H1 (cell line): ENCODE measurements at places on chromosomes 7 and 10.

GRCh38 chr7:29113384-29114102 lies 32.8 kb downstream of the CPVL start:
- DNase-seq = no peak

DNA sequence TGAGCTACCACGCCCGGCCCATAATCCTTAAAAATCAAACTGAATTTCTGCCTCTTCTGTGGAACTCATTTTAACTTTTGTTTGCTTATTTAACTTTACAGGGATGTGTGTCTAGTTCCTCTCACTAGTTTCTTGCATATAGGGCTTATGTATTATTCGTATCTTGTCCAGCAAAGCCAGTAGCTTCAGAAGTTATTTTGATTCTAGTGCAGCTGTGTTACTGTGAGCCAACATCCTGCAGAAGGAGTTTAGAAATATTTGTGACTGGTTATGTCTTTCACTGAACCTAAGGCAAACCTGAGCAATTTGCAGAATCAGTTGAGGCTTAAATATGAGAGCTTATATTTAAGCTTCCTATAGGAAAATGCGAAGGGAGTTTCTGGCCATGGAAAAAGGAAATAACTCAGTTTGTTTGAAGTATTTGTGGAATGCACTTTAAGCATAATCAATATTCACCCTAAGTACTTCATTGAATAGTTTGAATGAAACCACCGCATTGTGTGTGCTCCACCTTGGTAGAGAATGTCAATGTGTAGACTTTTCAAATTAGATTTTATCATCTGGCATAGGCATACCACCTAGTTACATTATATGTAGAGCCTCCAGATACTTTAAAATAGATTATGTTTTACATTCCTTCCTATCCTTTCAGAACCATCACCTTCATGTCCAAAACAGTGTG lies 90.8 kb downstream of the MCU start:
- DNase-seq = no peak

GRCh38 chr10:17655567-17656146 lies 11.7 kb downstream of the STAM start:
- DNase-seq = no peak

DNA sequence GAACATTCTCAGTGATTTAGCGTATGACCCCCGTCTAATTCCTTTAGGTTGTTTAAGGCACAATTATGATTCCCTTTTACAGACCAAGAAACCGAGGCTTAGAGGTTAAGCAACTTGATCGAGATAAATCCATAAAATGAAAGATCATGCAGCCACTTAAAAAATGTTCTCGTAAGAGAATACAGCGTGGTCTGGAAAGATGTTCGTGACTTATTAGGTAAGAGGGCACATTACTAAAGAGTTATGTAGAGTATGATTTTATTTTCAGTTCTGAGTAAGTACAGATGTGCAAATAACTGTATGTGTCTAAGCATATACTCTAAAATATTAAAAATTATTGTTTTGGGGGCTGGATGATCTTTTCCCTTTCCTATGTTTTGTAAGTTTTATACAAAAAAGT lies 575.1 kb downstream of the PARD3 start:
- no peak for DNase-seq

- no peak for DNase-seq
Observed at GRCh38 chr10:86357041-86357440, 9.6 kb downstream of the GRID1 start.

DNA sequence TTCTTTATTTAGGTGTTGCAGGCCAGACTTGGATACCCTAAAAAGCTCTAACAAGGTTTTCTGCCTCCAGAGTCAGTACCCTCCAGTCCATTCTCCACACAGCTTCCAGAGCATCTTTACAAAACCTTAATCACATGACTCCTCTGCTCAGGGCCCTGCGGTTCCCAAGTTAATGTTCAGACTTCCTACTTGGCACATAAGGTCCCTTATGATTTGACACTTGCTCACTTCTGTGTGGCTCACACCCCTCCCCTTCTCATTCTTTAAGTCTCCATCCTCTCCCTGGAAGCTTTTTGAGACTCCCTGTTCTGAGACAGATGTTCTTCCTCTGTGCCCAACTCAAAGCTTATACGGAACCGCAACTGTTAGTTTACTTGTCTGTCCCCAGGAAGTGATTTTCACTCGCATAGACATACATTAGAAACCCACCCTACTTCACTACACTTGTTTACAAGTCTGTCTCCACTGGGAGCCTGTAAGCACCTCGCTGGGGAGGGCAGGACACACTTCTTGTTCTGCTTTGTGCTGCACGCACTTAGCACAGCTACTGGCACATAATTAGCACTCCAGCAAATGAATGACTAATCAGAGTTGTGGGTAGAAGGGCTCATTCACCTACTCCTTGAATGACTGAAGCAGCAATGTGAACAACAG lies 154.3 kb upstream of the LAMB4 start:
- no peak for DNase-seq

GRCh38 chr7:32616625-32617024 lies 121.3 kb downstream of the AVL9 start:
- DNase-seq = no peak

- no peak for DNase-seq
Observed at GRCh38 chr7:66363635-66364034, 158.5 kb downstream of the TPST1 start.

DNA sequence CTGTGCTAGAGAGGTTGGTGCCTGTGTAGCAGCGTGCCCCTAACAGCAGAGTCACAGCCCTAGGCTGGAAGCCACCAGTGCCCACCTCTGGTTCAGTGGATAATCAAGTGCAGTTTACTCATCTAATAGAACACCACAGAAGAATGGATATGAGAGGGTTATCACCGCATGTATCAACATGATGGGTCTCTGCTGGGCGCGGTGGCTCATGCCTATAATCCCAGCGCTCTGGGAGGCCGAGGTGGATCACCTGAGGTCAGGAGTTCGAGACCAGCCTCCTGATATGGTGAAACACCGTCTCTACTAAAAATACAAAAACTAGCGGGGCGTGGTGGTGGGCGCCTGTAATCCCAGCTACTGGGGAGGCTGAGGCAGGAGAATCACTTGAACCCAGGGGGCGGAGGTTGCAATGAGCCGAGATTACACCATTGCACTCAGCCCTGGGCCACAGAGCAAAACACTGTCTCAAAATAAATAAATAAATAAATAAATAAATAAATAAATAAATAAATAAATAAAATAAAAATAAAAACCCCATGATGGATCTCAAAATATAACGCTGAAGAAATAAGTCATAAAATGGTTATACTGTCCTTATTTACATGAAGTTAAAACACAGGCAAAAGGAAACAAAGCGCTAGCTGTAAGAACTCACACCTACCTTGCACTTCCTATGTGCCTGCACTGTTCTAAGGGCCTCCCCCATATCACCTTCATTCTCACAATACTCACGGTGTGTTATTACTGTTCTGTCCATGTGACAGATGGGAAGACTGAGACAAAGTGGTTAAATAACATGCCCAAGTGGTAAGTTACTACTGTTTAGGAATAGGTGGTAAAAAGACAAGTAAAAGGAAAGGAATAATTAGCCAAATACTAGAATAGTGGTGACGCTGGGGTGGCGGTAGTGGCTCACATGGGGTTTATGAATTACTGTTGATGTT lies 70.9 kb downstream of the AMZ1 start:
- DNase-seq = no peak
